Activated CD8-positive, alpha-beta memory T cell treated with anti-CD3 and anti-CD28 coated beads, Interleukin-2, amount 50 U/mL, for 4 hours (primary cell): ENCODE measurements at places on chromosomes 2 and 18.

GRCh38 chr2:102630458-102630857 lies 11.1 kb downstream of the SLC9A2 start:
- DNase-seq, result no peak

DNA sequence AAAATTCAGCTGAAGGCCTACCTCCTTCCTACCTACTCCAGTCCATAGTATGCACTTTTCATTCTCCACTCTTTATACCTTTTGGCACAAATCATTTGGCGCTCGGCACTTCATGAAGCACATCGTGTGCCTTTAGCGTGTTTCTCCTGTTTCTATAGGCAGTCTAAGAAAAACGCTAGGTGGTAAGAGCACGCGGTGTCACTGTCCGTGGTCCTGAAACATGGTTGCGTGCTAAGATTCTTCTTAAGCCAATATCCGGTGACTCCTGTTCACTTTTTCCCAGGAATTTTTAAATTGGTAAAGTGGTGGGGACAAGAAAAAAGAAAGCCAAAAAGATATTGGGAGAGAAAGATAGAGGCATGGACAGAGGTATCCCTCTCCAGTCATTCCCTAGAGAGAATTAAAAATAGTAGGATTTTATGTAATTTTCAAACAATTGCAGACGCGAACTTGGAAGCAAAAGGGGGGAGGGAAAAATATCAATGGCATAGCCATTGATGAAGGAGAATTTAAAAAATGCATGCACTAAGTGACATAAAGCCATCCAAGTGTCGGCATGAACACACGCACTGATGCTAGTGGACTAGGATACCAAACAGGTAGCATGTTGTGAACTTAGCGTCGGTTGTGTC lies 1.4 kb upstream of the CTNNA2 start:
- no peak for DNase-seq

DNA sequence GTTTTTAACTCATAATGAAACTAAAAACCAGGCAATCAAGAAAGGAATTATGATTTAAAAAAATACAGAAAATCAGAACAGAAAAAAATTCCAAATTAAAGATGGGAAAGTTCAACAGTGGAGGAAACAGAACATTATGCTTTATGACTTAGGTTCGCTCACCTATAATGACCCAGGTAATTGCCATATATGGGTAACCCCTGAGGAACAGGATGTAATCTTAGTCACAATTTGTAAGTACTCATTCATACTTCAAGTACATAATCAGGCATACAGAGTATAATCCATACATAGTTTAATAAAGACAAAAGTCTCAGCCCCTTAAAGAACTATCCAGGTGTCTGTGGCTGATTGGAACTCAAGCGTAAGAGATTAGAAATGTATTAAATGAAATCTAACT lies 159.6 kb downstream of the AFF3 start:
- no peak for DNase-seq

GRCh38 chr2:66455490-66455889 lies 20.6 kb downstream of the MEIS1 start:
- no peak for DNase-seq

DNA sequence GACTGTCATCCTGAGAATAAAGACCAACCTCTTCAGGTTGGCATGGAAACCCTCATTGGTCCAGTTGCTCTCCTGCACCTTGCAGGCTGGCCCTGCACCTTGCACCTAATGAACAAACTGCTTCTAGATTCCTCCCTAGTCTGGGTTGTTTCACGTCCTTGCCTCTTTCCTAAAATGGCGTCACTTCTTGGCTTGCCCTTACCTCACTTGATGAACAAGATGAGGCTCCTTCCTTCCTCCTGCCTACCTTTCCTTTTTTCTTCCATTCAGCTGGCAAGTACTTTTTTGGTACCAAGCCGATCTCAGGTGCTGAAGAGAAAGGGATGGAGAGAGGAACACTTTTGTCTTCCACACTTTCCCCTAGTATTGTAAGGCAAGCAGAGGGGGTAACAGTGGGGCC lies 74.5 kb downstream of the MYCN start:
- DNase-seq, result no peak

DNA sequence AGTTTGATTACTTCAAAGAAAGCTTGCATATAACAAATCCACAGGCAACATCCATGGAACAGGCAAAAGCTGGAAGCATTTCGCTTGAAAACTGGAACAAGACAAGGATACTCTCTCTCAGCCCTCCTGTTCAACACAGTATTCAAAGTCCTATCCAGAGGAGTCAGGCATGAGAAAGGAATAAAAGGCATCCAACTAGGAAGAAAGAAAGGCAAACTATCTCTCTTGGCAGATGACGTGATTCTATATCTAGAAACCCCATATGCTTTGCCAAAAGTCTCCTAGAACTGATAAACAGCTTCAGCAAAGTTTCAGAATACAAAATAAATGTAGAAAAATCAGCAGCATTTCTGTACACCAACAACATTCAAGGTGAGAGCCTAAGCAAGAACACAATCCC lies 34.1 kb upstream of the MC4R start:
- no peak for DNase-seq

- no peak for DNase-seq
Measured at GRCh38 chr2:955829-956731, 5.4 kb downstream of the SNTG2 start.

GRCh38 chr18:60188958-60189357 lies 183.6 kb downstream of the MC4R start:
- DNase-seq, result no peak

DNA sequence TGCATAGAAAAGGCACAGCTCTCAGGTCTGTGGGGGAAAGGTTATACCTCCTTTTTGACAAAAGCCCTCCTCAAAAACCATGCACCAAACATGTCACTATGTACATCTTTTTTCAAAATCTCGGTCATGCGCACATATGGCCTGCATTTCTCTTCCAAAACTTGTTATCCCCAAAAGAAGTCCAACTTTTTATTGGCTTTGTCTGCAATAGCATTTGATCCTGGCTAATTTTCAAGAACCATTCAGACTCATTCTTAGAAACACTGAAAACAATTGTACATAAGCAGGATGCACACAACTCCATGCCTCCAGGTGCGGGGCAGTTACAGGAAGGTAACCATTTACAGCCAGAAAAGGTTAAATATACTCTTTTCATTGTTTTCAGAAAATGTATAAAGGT lies 21.9 kb downstream of the SERTAD2 start:
- no peak for DNase-seq

- DNase-seq, result no peak
Measured at GRCh38 chr18:44098551-44099098, 582.1 kb upstream of the SETBP1 start.

- DNase-seq, result no peak
Measured at GRCh38 chr2:18650221-18650620, 60.9 kb upstream of the NT5C1B start.

DNA sequence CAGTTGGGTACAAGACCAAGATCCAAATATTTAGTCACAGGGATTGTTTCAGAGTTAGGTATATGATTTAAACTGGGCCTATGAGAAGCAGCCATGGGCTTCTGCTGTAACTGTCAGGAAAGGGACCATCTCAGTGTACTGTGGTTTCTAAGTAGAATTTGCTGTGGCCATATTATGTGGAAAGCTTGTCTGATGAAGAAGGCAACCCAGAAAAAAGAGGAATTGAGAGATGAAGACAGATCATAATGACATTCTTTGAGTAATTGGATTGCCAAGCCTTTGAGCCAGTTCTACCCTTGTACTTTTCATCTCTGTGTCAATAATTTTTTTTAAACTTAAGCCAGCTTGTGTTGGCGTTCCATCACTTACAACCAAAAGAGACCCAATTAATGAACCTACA lies 259.6 kb downstream of the NUP35 start:
- no peak for DNase-seq

GRCh38 chr18:57023275-57023882 lies 123.5 kb upstream of the BOD1L2 start:
- DNase-seq, result no peak

DNA sequence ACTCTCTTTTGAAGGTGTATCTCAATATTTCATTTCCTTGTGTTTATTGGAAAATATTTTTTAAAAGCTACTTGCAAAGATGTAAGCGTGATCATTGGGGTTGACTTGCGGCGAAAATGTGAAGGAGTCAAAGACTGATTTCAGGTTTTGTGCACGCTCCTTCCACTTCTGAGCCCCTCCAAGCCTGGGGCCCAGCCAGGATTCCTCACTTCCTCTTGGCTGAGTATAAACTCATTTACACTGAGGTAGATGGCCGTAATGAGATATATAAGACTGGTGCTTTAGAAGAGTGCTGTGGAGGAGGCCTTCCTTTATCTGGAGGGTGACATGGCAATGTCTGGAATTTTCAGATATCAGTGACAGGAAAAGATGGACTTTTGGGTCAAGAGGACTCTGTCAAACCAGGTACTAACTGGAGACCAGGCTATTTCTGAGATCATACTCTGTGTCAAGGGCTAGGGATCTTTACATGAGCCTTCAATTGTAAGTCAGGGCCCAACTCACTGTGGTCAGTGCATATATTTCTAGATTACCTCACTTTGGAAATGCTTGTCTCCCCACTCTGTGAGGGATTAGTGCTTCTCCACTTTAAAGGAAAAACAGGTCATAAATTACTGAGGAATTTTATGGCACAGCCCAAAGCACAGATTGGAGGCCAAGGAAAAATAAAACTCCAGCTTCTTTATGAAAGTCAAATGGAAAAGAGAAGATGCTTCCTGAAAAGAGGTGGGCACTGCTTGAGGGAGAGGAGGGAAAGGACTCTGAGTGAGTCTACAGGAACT lies 22.8 kb downstream of the PRKCE start:
- no peak for DNase-seq

DNA sequence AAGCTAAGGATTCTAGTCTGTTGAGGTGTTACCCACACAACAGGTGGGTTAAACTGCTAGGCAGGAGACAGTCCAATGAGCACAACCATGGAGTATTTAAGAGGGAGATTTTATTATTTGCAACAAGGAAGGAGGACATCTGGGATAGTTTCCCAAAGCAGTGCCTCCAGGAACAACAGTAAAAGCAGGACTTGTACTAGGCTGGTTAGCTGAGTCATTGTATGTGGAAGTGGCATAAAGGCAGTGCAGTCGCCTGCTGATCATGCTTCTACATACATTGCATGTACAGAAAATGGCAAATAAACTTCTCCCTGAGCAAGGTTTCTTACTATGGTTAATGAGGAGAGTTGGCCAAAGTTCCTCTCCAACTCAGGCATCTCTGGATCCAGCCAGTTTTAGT lies 46.1 kb upstream of the CYTIP start:
- DNase-seq, result no peak

DNA sequence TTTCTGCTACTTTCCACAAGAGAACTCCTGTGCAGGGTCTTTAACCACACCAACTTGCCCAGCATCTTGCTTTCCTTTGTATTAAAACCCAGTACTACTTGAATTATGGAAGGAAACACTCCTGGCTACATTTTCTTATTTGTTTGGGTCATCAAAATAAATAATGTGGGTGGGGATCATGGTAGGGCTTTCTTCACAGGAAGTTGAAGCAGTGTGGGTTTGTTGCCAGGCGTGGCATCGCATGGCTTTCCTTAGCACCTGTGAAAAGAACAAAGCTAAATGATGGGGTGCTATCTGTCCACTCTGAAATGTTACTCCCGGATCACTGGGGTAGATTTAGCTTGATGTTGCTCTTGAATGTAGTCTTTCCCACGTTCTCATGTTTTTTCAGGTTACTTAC lies 18.7 kb downstream of the ARHGAP25 start:
- DNase-seq, result no peak

- no peak for DNase-seq
Measured at GRCh38 chr18:770583-770961, 41.5 kb downstream of the YES1 start.

DNA sequence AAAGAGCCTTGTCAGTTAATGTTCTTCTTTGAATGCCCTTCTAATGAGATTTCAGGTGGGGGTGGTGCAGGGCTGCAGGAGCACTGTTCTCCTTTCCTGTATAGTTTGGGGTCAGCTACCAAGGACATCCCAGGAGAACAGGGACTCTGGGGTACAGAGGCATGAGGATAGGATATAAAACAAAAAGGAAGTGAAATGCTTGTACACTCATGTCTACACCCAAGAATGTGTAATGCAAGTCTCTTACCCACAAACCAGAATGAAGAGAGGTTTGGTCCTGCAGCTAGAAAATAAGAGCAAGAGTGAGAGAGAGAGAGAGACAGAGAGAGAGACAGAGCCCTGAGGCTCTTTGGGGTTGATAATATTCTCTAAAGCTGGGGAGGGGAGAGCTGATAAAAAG lies 151.8 kb upstream of the KCTD1 start:
- DNase-seq, result no peak

GRCh38 chr2:136990316-136990715 lies 225.0 kb downstream of the THSD7B start:
- no peak for DNase-seq

DNA sequence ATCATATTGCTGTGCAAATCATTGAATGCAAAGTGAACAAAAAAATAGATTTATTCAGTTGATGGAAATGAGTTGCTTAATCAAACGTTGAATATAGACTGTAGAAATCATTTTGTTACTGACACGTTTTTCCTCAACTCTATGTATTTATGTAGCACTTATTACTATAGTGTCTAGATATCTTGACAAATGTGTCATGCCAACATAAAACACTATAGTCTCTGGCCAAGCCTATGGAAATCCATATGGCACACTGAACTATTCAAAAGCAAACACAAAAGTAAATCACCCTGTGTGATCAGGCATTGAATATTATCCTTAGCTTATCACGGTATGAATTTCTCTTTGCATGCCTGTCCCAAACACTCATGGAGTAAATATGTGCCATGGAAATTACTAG lies 131.3 kb downstream of the ZNF804A start:
- no peak for DNase-seq

DNA sequence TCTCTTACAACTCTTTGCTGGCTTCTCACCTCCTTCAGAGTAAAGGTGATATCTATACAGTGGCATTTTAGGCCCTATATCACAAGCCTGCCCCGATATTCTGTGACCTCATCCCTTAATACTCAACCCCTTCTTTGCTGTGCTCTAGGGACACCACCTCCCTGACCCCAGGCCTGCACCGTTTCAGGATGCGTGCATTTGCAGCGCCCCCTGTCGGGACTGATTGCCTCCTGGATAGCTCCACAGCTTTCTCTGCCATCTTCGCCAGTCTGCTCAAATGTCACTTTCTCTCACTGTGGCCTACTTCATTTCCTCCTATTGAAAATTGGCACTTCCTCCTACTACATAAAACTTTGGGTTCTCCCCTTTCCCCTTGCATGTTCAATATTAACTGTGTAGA lies 289.6 kb downstream of the SOCS6 start:
- DNase-seq, result no peak

DNA sequence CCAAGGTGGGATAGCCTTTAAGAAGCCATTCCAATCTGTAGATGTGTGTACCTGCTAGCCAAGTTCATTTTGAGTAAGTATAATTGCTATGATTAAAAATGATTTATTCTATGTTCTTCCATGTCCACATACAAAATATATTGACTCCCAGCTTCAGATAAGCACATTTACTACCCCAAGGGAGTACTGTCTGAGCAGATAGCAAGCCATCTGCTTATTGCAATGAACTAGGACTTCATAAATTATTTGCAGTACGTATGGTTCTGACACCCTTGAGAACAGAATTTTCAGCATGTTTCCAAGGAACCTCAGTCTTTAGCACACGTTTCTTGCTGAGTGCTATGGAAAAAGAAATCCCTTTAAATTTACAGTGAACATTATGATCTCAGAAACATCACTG lies 28.2 kb downstream of the ABCG5 start:
- DNase-seq, result no peak

- DNase-seq, result no peak
Measured at GRCh38 chr18:2642771-2643170, 12.8 kb upstream of the SMCHD1 start.
